ENCODE measurements at places on chromosomes 3 and 15.

- no peak for DNase-seq
Measured at GRCh38 chr15:88625943-88626741, 5.0 kb downstream of the AEN start.

DNA sequence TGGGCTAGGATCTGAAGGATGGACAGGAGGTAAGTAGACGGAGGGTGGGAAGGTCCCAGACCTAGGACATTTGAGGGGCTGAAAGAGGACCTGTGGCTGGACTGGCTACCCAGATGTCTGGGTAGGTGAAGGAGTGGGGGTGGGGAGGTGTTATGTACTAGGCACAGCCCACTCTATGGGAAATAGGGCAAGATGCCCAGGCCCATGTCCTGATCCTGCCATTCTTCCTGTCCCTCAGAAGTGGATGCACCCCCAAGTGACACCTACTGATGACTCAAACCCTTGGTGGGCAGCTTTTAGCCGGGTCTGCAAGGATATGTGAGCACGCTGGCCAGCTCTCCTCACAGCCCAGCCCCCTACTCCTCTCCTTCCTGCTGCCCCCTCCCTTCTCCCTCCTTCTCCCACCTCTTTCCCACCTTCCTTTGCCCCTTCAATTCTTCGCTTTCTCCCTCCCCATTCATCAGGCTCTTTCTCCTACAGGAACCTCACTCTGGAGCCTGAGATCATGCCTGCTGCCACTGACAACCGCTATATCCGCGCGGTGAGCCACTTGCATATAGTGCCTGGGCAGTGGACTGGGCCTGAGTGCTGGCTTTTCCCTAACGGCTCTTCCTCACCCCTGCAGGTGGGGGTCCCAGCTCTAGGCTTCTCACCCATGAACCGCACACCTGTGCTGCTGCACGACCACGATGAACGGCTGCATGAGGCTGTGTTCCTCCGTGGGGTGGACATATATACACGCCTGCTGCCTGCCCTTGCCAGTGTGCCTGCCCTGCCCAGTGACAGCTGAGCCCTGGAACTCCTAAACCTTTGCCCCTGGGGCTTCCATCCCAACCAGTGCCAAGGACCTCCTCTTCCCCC lies 5.2 kb downstream of the ACY1 start:
- DNase-seq, result no peak

DNA sequence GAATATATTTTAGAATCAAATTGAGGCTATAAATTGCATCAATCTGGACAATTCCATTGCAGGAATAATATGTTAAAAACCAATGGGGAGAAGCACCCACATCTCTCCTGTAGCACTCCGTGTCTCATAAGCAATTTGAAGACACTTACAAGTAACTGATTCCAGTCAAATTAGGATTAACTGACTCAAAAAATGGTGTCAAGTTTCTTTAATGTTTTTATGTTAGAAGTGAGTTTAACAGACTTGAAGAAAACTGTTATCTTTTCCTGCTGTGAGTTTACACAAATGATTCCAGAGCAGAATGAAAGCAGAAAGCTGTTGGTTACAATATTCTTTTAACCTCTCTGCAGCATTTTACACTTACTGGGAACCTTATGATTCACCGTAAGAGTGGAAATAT lies 23.2 kb downstream of the RLBP1 start:
- DNase-seq, result no peak

DNA sequence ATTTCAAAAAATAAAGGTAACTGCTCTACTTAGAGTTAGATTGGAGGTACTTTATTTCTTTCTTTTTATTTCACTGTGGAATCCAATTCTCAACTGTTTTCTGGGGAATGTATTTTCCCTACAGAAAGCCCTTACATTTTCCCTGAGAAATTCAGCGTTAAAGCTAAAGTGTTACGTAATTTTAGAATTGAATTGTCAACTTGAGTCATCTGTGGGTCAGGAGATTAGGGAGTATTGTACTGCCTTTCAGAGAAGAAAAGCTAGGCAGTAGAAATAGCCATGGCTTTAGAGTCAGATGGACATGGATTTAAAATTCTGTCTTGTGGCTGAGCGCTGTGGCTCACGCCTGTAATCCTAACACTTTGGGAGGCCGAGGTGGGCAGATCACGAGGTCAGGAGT lies 728.6 kb downstream of the ROBO1 start:
- no peak for DNase-seq

DNA sequence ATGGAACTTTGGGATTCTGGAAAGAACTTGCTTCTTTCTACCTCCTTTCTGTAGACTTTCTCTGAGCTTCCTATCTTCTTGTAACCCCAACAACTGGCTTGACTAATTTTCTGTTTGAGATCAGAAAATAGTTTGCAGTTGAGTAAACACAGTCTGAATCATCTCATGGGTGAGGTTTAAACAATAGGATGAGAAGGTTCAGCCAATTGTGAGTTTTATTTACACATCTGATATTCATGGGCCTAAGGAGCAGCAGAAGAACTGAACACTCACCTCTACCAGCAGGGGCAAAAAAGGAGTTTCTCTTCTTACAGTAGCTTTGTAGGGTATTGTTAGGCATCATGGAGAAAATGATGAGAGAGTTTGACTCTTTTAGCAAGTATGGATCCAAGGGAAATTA lies 54.2 kb downstream of the DTWD1 start:
- DNase-seq, result no peak

DNA sequence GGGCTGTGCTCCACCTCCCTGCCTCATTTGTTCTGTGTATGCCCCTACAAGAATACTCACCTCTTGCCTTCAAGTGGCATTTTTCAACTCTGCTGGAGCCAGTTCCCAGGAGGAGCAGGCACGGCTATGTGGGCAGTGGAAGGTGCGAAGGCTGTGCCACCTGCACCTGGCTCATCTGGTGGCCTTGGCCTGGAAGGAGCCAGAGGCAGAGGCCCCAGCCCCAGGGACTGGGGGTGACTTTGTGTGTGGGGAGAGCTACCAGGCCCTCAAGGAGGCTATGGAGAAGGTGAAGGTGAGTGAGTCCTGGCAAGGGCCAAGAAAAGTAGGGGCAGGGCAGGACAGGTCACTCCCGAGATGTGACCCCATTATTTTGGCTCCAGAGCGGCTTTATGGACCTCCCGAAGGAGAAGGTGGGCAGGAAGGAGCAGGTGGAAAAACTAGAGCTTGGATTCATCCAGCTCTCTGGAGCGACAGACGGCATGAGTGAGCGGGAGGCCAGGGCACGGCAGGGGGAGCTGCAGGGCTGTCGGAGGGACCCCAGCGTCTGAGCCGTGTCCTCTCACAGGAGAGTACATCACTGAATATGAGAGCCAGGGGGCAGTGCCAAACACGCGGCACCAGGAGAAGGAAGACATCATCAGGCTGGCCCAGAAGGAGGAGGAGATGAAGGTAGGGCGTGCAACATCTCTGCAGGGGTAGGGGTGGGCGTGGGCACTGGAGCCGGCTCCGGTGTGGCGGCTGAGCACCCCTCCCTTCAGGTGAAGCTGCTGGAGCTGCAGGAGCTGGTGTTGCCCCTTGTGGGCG lies 57.3 kb upstream of the UBE2Q2 start:
- DNase-seq, result no peak

DNA sequence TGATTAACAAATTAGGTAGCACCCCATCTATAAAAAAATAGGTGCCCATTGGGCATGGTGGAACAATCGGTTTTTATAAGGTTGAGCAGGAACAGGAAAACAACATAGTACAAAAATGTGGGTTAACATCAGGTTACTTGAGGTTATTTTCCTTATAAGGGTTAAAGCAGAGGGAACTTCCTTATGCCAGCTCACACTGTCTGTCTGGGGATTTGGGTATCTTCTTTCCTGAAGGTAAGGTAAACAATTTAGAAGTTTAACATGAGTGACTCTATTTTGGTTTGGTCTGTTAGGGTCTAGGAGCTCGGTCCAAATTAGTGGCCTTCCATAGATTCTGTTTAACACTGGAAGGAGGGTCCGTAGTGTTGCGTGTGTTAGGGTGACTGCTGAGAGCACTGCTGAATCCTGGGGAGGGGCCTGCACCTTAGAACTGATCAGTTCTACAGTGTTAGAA lies 14.7 kb downstream of the CHD2 start:
- no peak for DNase-seq

- no peak for DNase-seq
Measured at GRCh38 chr15:87896936-87897335, 359.6 kb downstream of the NTRK3 start.

- DNase-seq, result no peak
Measured at GRCh38 chr3:156108616-156109015, 11.8 kb upstream of the KCNAB1 start.

DNA sequence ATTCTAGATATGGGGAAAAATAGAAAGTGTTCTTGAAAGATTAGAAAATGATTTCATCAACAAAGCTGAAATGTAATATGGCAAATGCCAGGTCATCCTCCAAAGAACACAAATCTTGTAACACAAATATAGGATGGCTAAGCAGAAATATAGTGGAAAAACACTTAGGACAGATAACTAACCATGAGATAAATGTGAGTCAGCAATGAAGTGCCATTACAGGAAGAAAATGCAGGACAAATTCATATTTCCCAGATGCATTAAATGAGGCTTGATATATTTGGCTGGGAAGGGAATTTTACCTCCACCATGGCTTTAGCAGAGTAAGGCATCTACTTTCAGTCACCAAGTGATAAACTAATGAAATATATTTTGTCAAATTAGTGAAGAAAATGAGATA lies 92.8 kb upstream of the SEMA6D start:
- no peak for DNase-seq

GRCh38 chr3:139715743-139716360 lies 38.1 kb upstream of the NMNAT3 start:
- DNase-seq, result no peak

GRCh38 chr15:63403254-63403945 lies 21.8 kb upstream of the CA12 start:
- no peak for DNase-seq

GRCh38 chr3:10911350-10912002 lies 81.1 kb upstream of the SLC6A1 start:
- DNase-seq, result no peak

DNA sequence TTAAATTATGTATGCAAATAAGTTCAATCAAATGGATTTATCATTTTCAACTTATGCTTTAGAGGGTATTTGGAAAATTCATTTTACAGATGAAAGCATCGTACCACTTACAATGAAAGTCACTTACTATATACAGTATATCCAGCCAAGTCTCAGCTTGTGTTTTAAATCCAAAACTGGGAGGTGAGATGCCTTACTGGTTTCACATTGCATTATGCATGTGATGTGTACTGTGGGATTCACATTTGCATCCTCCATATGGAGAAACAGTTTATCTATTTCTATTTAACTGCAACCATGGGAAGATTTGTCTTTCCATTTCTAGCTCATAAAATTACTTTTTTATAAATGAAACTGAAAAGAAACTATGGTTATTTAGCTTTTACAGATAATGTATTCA lies 248.1 kb downstream of the CNTN3 start:
- DNase-seq, result no peak

- no peak for DNase-seq
Measured at GRCh38 chr3:118511402-118511801, 523.2 kb downstream of the IGSF11 start.

- no peak for DNase-seq
Measured at GRCh38 chr3:4633078-4634004, 140.2 kb downstream of the ITPR1 start.

GRCh38 chr3:28903171-28903601 lies 377.7 kb upstream of the RBMS3 start:
- no peak for DNase-seq

- no peak for DNase-seq
Measured at GRCh38 chr3:42134867-42135464, 43.8 kb downstream of the TRAK1 start.

DNA sequence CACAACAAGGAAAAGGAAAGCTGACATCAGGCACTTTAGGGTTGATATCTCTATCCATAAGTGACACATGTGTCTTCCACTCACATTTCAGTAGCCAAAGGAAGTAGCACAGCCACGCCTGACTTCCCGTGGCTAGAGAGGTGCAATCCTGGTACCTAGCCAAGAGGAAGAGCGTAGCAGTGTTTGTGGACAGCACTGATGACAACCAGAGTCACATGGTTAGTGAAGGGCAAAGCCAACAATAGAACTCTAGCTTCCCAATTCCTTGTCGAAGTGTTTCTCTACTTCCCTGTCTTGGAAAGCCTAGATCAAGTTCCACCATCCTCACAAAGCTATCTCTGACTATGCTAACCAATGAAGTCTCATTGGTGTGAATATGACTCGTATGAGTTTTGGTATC lies 189.2 kb downstream of the RSL24D1 start:
- DNase-seq, result no peak

DNA sequence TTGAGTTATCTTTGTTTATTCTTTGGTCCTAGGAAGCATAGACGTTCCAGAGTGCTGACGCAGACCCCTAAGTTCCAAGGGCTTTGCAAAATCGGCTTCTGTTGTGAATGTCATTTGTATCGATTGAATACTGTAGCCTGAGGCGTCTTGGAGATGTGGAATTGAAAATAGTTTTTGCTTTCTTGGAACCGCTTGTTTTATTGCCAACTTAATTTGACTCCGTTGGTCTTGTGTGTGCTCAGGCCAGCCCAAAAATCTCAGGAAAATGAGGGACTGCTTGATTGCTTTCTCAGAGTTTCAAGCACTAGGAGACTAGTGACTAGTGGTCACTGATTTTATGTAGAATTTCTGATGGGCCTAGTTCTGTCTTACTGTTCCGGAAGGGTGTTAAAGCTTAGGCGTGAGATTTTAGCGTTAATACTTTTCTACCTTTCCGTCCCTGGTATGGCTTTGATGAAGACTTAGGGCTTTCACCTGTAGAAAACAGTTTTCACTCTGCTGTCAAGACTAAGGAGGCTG lies 263 bp upstream of the UTS2B start:
- DNase-seq, result no peak

DNA sequence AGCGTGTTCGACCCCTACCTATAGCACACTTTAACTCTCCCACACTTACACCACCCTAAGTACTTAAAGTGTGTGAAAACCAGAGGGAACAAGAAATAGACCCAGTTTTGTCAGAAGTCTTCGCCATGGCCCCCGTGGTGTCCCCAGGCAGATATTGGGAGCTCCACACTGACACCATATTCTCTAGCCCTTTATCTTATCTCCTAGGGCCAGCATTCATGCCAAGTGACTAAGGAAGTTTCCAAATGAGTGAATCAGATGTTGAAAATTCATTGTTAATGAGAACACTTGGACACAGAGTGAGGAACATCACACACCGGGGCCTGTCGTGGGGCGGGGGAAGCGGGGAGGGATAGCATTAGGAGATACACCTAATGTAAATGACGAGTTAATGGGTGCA lies 31.8 kb downstream of the P3H2 start:
- DNase-seq, result no peak

GRCh38 chr15:98758224-98758623 lies 109.9 kb downstream of the IGF1R start:
- DNase-seq, result no peak

DNA sequence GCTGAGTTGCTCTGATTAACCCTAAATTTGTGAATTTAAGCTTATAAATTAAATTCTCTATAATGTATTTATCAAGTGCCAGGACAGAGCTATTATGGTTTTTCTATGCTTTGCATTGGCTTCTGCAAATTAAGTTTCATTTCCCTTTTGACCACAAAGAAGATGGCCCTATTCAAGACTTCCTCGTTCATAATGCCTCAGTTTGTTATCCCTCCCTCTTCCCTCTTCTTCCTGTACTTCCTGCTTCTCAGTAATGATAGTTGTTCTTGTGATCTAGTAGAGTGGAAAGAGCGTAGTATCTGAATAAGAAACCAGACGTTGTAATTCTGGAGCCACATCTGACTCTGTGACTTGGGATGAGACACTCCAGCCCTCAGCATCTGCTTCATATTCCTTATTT lies 118.7 kb downstream of the CACNA1D start:
- DNase-seq, result no peak

All from stimulated activated CD8-positive, alpha-beta memory T cell treated with anti-CD3 and anti-CD28 coated beads, Interleukin-15, amount 100 ng/mL, for 48 hours (primary cell).